ENCODE measurements at places on chromosomes 4 and X. TPM values are rescaled to one million over a fixed set of nuclear protein-coding genes. Genes with fewer than 3 reads are reported as not detected.

Gene SH3RF1
- 30.1 TPM for polyA plus RNA-seq

Gene TMEM31
- polyA plus RNA-seq: 1.5 TPM

Gene ABHD18
- polyA plus RNA-seq: 10.3 TPM

Gene CENPE
- 16.6 TPM for polyA plus RNA-seq

Gene SATL1
- 0.65 TPM for polyA plus RNA-seq

Gene TRIM75
- not detected for polyA plus RNA-seq

Gene TMPRSS11D
- not detected for polyA plus RNA-seq

Gene BTK
- polyA plus RNA-seq: 2.4 TPM

Gene C1QTNF7
- 22.8 TPM for polyA plus RNA-seq

Gene SMR3B
- polyA plus RNA-seq: not detected

Gene COL4A6
- 15.6 TPM for polyA plus RNA-seq

Gene AMBN
- polyA plus RNA-seq: 1.2 TPM

Gene MAGEA2
- not detected for polyA plus RNA-seq

Gene TSPAN6
- 173 TPM for polyA plus RNA-seq

Gene ANOS1
- polyA plus RNA-seq: 8.0 TPM
